Stimulated activated CD4-positive, alpha-beta T cell treated with anti-CD3 and anti-CD28 coated beads, Interleukin-2, amount 100 ng/mL, for 24 hours (primary cell): ENCODE measurements at places on chromosomes 12 and 14.

DNA sequence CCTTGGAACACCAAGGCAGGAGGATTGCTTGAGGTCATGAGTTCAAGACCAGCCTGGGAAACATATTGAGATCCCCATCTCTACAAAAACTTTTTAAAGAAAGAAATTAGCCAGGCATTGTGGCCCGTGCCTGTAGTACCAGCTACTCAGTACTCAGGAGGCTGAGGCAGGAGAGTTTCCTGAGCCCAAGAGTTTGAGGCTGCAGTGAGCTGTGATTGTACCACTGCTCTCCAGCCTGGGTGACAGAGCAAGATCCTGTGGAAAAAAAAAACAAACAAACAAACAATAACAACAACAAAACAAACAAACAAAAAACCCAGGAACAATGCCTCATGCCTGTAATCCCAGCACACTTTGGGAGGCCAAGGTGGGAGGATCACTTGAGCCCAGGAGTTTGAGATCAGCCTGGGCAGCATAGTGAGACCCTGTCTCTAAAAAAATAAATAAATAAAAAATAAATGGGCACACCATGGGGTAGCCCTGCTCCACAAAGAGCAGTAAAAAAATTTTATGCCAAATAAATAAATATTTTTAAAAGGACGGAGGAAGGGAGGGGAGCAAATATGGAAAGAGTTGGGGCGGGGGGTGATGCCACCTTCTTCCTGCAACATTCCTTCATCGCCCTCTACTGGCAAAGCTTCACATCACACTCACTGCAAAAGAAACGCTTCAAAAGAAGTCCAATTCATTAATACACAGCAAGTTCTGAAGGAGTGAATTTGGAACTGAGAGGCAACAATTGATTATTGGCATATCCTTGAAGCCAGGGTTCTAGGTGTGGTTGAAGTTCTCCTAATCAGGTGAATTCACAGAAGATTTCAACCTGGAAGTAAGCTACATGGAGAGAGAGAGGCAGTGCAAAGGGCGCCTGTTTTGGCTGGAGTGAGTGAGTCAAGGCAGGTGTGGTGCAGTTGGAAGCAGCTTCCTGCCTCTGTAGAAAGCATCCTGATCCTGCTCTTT lies 8.8 kb upstream of the GNPTAB start:
- DNase-seq = peak; percentile 81

- no peak for DNase-seq
These were observed 11.9 kb downstream of the ARL6IP4 start for GRCh38 chr12:122992386-122992785.

DNA sequence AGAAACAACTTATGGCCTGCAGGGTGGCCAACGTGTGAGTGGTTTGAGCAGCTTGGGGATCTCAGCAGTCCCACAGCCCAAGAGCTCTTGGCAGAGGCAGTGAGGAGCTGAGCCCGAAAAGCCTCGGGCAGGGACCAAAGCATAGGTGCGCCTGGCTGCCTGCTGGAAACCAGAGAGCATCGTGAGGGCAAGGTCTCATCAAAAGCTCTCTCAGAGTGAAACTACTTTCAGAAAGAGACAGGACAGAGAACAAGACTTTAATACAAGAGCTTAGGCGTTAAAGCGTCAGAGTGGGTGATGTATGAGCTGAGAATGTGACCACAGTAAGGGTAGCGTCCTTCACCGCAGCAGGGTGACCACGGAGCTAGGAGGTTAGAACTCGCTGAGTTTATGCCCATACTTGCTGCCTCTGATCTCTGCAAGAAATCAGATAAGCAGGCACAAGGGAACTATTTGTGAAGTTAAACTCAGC lies 30.8 kb downstream of the LGMN start:
- DNase-seq = no peak

- no peak for DNase-seq
These were observed 143.7 kb upstream of the DIO2 start for GRCh38 chr14:80354860-80355581.

DNA sequence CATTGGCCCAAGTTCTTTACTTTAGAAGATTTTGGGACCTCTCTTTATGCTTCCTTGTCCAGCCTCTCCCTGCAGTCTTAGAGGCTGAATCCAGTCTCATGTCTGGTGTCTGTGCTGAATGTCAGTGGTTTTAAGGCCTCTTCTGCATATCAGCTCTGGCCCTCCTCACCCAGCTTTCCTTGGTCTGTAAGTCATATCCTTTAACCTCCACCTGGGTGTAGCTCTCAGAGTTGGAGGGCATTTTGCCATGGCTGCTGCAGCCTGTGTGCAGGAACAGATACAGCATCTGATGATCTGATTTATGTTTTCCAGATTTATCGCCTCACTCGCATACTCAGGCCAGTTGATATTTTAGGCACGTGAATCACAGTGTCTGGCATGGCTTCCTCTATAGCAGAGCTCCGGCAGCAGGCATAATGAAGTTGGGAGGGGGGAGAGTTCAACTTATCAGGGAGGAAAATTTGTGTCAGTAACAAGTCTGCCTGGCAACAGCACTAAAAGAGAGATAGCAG lies 335.0 kb downstream of the PCNX1 start:
- DNase-seq = no peak

DNA sequence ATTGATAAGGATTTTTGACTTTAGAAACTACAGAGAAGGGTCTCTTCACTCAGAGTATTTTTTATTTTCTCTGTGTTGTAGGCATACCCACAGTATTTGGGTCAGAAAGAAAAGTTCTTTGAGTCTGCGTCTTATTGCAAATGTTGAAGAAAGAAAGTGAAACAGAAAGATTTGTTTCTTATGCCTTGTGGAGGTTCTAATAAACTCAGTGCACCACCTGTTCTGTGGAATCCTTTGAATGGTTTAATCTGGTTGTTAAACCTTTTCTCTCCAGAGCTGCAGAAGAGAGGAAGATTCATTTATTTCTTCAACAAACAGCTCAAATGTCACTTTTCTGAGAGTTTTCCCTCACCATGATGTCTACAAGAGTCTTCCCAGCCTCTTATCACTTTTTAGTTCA lies 146.6 kb upstream of the PLEKHG7 start:
- DNase-seq = no peak

- no peak for DNase-seq
These were observed 58.4 kb downstream of the ATP2B1 start for GRCh38 chr12:89650239-89650638.

GRCh38 chr14:53306267-53306721 lies 153.2 kb upstream of the DDHD1 start:
- DNase-seq = peak; percentile 55

DNA sequence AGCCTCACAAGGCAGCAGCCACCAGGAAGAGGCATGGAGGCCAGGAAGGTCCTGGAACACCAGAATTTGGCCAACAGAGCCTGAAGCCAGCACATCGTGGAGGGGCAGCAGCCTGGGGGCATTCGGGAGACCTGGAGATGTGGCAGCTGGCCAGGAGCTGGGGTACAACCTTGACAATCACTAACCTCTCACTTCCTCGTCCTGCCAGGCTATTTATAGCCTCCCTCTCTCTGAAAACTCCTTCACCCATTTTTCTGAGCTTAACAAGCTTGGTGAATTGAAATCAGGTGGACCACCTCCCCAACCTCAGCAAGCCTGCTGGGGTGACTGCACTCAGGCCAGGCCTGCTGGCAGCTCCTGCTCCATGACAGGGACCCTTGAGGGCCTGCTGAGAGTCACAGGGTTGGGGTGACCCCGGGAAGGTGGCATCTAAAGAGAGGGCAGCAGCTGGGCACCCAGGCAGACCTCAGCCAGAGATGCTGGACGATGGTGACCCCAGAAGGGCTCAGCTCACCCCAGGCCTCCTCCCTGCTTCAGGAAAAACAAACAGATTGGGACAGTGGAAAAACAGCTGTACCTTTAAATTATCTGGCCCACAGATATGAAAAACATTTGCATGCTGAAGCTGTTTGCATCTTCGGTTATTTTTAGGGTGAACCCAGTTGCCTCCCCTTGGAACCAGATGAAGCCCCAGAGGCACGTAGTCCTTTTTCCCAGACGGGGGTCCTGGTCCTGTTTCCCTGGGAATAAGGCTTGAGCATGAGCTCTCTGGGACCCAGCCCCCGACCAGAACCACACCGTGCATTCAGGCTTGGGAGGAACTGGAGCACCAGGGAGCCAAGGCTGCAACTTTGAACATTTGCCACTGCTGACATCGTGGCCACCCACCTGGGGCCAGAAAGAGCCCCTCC lies 67.0 kb downstream of the PITPNM2 start:
- no peak for DNase-seq

DNA sequence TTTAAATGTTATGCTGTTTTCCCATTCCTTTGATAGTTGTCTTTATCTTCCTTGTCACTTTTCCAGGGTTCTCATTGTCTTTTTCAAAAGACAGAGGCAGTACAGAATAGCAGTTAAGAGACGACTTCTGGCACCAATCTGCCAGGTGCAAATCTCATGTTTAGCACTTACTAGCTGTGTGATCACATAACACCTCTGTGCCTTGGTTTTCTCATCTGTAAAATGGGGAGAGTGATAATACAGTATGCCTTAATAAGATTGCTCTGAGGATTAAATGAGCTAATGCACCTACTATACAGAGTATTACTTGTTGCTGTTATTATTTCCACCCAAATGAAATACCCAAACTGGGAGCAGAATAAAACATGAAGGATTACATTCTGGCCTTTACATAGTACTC lies 4.8 kb downstream of the GPR135 start:
- no peak for DNase-seq

DNA sequence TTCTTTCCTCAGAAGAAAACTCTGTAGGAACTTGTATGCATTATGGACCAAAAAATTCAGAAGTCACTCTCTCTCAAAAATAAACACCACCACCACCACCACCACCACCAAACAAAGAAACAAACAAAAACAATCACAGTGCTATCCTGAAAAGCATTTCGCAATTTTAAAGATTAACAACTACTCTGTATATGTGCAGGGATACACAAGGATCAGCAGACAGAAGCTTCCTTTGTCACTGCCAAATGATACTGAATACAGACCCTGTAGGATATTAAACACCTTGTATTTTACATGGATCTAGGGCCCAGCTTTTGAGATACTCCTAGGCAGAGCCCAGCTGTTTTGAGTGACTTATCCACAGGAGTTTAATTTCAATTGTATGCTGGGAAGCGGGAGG lies 31.7 kb downstream of the ATP2B1 start:
- DNase-seq = no peak
